ENCODE measurements at places on chromosomes 5 and 9. TPM values are rescaled to one million over a fixed set of nuclear protein-coding genes. Genes with fewer than 3 reads are reported as not detected.

PCSK1 gene
- total RNA-seq, result 0.16 TPM

WDR36 gene
- 13.9 TPM for total RNA-seq

ECSCR gene
- total RNA-seq, result not detected

QRFP gene
- not detected for total RNA-seq

Measured in A549 treated with dexamethasone at 1 μM for 4 hours (cell line).